ENCODE measurements at places on chromosomes 13 and 19.

DNA sequence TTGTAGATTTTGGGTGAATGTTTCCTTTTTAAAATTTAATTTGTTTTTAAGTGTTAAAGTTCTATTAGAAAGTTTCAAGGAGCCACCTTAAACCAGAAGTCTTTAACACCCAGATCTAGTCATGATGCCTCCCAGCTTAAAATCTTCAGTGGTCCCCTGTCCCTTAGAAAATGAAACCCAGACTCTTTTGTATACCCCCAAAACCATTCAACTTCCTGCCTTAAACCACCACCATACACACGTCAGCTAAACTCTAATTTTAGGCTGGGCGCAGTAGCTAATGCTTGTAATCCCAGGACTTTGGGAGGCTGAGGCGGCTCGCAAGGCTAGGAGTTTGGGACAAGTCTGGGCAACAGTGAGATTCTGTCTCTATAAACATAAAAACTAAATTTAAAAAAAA lies 37.9 kb downstream of the N4BP2L1 start:
- no peak for DNase-seq

DNA sequence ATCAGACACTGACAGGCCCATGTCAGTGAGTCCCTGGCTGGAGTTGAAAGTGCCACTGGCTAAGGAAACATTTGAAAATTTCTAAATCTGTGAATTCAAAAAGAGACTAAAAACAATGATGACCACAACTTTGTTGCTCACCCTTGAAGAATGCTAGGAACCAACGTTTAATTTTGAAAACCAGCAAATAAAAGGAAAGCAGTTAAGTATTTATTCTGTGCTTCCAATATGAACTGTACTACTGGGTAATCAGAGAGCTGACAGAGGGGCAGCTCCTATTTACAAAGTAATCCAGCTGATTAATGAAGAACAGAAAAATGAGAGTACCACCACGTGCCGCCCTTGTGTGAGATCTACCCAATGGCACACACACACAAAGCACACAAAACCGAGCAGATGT lies 44.7 kb upstream of the LATS2 start:
- no peak for DNase-seq

GRCh38 chr13:48775804-48776203 lies 122.1 kb downstream of the CYSLTR2 start:
- no peak for DNase-seq

DNA sequence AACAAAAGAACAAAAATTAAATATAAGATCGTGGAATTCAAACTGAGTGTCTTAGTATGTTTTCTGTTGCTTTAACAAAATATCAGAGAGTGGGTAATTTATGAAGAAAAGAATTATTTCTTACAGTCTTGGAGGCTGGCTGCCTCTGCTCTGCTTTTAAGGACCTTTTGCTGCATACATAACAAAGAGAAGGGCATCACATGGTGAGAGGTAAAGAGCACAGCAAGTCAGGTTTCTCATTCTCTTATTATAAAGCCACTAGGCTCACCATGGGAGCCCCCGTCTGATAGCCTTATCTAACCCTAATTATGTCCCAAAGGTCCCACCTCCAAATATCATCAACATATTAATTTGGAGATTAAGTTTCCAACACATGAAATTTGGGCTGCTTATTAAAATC lies 231.3 kb downstream of the SLITRK6 start:
- no peak for DNase-seq

DNA sequence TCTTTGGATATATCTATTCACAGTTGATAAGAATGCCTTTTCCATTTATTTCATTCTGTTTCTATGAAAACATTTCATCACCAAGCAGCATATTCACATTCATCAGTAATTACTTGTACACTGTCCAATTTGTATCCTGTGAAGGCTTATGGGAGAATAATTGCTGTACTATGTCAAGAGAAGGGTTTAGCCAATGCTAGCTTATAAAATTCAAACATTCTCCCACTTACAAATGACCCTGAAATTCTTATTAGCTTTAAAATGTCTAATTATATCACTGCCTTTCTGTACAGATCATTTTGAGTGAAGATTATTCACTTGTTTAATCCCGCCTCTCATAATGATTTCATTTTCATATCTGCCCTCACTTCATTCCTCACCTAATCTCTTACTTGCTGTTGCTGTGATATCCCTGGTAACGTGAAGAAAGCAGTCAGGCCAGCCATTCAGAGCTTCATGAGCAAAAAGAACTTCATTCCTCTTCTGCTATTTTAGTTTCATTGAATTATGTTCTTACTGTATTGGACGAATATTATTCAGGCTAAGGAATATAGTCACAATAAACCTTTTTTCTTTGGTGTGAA lies 778.7 kb downstream of the OLFM4 start:
- no peak for DNase-seq

DNA sequence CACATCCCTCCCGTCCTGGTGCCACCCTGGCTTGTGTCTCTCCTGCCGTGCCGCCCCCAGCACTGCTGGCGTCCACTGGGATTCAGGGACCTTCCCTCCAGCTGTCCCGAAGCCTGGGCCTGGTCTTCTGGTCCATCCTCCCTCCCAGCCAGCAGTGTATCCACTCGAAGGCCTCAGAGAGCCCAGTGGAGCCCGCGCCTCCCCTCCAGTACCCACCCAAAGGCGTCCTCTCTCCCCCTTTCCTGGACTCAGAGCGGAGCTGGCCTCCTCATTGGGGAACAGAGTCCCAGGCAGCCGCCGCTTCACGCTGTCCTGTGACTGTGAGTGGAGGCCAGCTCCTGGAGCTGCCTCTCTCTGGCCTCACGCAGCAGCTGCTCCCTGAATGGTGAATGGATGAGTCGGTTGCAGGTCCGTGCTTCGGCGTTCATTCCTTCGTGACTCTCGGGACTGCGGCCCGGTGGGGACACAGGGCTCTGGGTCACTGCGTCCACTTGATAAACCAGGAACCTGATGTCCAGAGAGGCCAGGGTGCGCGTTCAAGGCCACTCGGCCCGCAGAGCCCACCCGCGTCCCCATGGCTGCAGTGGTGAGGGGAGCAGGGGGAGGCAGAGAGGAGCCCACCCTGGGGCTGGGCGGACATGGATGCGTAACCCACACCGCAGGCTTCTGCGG lies 12.1 kb downstream of the ONECUT3 start:
- no peak for DNase-seq

- no peak for DNase-seq
Measured at GRCh38 chr19:3737487-3738205, 23.8 kb downstream of the APBA3 start.

DNA sequence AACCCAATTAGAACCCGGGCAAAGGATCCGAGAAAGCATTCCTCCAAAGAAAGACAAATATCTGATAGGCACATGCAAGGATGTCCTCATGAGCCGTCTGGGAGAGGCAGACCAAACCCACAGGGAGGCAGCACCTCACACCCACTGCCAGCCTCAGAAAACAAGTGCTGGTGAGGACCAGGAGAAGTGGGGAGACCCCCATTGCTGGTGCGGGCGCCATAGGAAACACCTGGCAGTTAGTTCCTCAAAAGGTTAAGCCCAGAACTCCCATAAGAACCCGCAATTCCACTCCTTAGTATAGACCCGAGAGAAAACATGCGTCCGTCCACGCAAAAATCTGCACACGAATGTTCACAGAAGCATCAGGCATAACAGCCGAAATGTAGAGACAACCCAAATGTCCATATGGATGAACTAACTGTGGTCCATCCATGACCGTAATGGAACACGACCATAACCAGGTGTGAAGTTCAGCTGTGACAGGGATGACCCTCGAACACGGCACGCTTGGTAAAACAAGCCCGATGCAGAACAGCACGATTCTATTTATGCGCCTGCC lies 7.9 kb downstream of the ZNF787 start:
- peak; percentile 37 for DNase-seq

- no peak for DNase-seq
Measured at GRCh38 chr13:98930151-98930591, 47.7 kb downstream of the DOCK9 start.

DNA sequence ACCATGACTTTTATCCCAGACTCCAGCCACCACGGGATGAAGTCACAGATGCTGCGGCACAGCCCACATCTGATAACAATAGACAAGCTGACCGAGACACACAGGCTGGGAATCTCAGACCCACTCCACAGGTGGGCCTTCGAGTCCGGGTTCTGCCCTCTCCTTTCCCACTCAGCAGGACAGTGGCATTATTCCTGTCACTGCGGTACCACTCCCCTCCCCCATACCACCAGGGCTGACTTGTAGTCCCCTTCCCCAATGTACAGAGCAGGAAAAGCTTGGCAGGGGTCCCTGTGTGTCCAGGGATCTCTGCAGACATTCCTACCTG lies 179 bp upstream of the AMER2 start:
- no peak for DNase-seq

DNA sequence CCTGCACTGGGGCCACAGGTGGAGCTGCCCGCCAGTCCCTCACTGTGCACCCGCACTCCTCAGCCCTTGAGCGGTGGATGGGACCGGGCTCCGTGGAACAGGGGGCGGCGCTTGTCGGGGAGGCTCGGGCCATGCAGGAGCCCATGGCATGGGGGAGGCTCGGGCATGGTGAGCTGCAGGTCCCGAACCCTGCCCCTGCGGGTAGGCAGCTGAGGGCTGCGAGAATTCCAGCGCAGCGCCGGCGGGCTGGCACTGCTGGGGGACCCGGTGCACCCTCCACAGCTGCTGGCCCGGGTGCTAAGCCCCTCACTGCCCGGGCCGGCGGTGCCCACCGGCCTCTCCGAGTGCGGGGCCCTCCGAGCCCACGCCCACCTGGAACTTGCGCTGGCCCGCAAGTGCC lies 877.5 kb upstream of the PCDH9 start:
- no peak for DNase-seq

- DNase-seq = no peak
Measured at GRCh38 chr13:45732916-45733315, 30.8 kb downstream of the CBY2 start.

DNA sequence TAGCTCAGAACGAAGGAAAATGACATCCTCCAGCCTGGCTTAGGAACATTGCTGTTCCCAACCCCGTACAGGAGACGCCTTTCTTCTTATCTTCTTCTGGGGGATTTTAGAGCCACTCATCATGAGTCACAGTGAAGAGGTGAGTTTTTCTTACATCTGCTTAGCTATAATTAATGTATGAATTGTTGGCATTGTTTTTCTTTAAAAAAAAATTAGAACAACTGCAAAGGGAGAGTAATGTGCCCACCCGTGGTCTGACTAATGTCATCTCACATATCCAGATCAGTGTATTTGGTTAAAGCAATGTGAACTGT lies 310.6 kb upstream of the TSHZ3 start:
- no peak for DNase-seq

DNA sequence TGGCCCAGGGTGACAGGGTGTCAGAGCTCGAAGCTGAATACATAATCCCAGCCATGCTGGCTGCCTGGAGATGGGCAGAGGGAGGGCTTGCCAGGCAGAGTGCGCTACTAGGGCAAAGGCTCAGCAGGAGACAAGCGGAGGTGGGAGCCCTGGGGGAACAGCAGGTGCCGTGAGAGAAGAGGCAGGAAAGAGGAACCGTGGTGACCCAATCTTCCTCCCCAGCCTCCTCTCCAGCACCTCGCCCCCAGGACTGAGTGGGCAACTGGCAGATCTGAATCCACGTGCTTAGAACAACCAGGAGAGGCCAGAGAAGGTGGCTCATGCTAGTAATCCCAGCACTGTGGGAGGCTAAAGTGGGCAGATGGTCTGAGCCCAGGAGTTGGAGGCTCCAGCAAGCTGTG lies 11.0 kb upstream of the CCL25 start:
- DNase-seq = no peak

- no peak for DNase-seq
Measured at GRCh38 chr13:99398071-99398470, 90.9 kb upstream of the GPR183 start.

DNA sequence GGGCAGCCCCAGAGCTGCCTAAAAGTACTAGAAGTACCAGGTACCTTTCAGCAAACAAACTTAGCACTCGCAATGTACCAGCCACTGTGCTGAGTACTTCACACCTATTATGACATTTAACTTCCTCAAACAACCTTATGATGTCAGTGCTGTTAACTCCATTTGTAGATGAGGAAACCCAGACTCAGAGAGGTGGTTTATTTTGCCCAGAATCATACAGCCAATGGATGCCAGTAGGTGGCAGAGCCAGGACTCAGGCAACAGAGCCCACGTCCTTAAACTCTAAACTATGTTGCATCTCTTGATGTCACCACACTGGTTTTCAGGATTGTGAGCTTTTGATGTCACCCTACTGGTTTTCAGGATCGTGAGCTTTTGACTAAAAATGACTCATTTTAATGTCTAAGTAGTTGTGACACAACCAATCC lies 78.9 kb downstream of the FLT1 start:
- no peak for DNase-seq

DNA sequence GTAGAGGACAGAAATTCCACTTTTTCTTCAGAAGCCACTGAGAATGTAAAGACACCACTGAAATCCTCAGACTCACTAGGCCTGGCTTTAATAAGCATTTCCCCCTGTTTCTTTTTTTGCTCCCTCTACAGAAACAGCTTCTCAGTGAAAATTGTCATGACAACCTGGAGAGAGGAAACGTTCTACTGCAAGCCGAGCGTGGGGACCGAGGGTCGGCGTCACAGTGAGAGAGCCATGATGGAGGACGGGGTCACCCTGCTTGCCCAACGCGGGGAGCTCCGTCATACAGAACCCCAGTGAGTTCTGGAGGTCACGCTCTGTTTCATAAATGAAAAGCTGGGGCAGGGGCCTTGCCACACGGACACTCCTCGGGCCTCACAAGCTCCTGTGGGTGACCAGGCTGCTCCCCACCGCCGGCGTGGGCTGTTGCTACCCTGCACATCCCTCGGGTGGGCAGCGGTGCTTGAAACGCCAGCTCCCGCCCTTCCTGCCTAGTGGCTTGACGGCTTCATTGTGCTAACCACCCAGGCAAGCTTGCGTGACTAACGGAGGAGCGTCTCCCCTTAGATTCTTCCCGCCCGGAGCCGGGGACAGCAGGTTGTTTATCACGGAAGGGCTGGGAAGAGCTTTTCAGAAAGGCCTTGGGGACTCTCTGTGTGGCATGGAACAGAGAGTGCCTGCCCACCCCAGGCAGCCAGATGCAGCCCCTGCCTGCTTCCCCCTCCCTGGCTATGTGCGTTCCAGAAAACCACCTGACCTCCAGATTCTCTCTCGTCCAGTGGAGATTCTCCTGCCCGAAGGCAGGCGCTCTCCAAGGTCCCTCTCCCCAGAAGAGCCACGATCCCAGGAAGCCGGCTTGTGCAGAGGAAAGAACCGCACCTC lies 153.6 kb downstream of the KATNAL1 start:
- DNase-seq = no peak

DNA sequence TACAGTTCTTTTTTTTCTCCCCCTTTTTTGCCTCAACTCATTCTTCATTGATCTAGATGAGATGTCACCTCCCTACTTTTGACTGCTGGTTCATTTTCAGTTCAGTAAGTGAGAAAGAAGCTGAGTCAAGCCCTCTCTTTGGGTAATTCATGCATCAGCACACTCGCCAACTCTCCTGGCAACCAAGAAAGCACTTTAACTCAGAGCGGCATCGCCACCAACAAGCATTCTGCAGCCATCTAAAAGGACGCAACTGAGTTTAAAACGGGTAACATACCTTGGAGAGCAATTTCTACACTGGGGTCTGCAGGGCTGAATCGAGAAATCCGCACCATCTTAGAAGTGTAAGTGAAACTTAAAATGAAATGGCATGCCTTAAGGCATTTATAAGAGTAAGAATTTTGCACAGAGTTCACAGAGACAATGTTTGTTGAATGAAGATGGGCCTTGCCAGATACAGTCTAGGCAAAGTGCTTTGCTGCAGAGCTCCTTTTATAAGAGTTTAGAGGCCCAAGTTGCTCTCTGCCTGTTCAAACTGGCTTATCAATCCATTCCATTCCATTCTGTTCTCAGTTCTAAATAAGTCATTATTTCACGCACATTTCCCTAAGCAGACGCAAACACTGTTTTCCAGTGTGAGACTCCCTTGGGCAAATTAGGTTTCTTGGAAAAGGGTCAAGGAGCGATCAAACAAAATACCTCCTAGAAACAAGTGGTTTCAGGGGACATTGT lies 338.0 kb downstream of the ENOX1 start:
- no peak for DNase-seq
